ENCODE measurements at places on chromosomes 5 and 9. TPM values are rescaled to one million over a fixed set of nuclear protein-coding genes. Genes with fewer than 3 reads are reported as not detected.

SOHLH1 gene
- 0.09 TPM for total RNA-seq

NKD2 gene
- total RNA-seq = 12.0 TPM

ZNF474 gene
- 0.22 TPM for total RNA-seq

OR1J2 gene
- total RNA-seq = not detected

SLC27A6 gene
- total RNA-seq = not detected

LECT2 gene
- total RNA-seq = not detected

RASEF gene
- 8.6 TPM for total RNA-seq

WWC1 gene
- 92.8 TPM for total RNA-seq

ATP6V0E1 gene
- total RNA-seq = 350 TPM
